Naive B cell (primary cell): ENCODE measurements at places on chromosomes 7 and 10. TPM values are rescaled to one million over a fixed set of nuclear protein-coding genes. Genes with fewer than 3 reads are reported as not detected.

The GBX1 gene
- polyA plus RNA-seq = not detected

The IL2RA gene
- 1.8 TPM for polyA plus RNA-seq

DNA sequence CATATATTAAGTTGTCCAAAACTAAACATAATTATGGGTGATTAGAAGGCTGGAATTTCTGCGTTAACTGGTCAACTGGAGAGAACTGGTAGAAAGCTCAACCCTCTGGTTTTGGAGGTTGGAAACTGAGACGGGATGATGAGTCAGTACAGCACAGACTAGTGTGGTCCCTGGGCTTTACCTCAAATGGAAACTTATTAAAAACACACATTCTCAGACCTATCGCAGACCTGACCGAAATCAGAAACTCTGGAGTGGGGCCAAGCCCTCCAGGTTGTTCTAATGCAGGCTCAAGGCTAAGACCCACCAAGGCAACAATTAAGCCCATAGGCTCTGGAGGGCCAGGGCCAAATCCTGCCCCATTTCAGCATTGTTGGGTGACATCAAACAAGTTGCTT lies 136.9 kb downstream of the KCNMA1 start:
- no peak for DNase-seq

- no peak for DNase-seq
Measured at GRCh38 chr7:12578930-12579640, 8.6 kb downstream of the SCIN start.
